Activated CD8-positive, alpha-beta memory T cell treated with anti-CD3 and anti-CD28 coated beads, Interleukin-2, amount 10 ng/mL, durations not matched to agents 7 days and 5 days (primary cell): ENCODE measurements at places on chromosomes 7 and 10. TPM values are rescaled to one million over a fixed set of nuclear protein-coding genes. Genes with fewer than 3 reads are reported as not detected.

- peak overlapping the region; percentile 98 for H3K27ac ChIP-seq
- peaks cover 63% of the 10 kb centered on the region for H3K4me1 ChIP-seq
- H3K36me3 ChIP-seq = peaks cover 48% of the 10 kb centered on the region
- peak overlapping the region; percentile 80 for H3K4me3 ChIP-seq
- no peak for DNase-seq
- no peaks in the 10 kb centered on the region for H3K27me3 ChIP-seq
Observed at GRCh38 chr10:61994405-61995219, 93.1 kb downstream of the ARID5B start.

DNA sequence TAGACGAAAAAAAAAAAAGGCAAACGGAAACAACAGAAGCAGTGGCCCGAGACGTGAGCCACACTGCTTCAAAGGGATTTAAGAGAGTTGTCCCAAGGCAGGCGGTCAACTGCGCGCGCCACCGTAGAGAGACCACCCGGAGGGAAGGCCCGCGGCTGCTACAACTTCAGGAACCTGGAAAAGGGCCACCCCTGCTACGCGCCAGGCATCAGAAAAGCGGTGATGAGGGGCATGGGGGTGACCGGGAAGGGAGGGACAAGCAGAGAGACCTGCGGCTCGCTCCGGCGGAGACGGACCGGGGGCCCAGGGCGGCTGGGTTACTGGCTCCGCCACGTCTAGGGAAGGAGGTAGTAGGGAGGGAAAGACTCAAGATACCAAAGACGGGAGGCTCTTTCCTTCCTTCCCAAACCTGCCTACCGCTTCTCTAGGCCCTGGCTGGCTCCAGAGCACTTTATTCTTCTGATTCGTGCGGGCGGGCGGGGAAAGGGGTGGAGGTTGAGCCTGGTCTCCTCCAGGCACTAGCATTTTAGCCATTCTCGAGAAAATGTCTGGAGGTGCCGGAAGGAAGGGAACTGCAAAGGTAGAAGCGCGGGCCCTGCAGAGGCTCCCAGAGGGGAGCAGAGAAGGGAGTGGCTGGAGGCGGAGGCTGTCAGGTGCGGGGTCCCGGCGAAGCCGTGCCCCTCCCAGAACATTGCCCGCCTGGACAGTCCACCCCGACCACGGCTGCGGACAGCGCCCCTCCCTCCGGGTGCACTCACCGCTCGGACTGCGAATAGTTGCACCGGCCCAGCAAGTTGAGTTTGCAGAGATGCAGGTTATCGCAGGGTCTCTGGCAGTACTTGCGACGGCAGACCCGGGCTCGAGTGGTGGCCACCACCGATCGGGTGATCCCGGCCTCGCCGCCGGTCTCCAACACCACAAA lies 993 bp downstream of the ZC3HAV1 start:
- no peaks in the 10 kb centered on the region for H3K27me3 ChIP-seq
- H3K36me3 ChIP-seq = peaks cover 46% of the 10 kb centered on the region
- peak; percentile 57 for DNase-seq
- H3K4me3 ChIP-seq = peak overlapping the region; percentile 100
- peak overlapping the region; percentile 92 for H3K27ac ChIP-seq
- peaks cover 31% of the 10 kb centered on the region for H3K4me1 ChIP-seq

- DNase-seq = peak; percentile 94
- peak overlapping the region; percentile 90 for H3K27ac ChIP-seq
- peaks cover 39% of the 10 kb centered on the region for H3K27me3 ChIP-seq
- peaks cover 48% of the 10 kb centered on the region for H3K4me1 ChIP-seq
- H3K36me3 ChIP-seq = peaks cover 15% of the 10 kb centered on the region
Observed at GRCh38 chr10:101060951-101061623, 702 bp upstream of the KAZALD1 start.

DNA sequence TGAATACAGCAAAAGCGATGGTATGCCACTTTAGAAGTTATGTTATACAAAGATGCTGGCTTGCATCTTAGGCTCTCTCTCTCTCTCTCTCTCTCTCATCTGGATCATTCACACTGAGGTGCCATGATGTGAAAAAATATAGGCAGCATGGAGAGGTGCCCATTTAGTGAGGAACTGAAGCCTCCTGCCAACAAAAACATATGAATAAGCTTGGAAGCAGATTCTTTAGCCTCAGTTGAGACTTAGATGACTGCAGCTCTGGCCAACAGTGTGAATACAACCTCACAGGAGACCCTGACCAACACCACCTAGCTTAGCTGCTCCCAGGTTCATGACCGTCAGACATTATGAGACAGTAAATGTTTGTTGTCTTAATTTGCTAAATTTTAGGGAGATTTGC lies 560.1 kb upstream of the LRRTM3 start:
- H3K4me3 ChIP-seq = no peak overlapping the region
- no peaks in the 10 kb centered on the region for H3K4me1 ChIP-seq
- H3K27ac ChIP-seq = no peak overlapping the region
- no peak for DNase-seq
- no peaks in the 10 kb centered on the region for H3K36me3 ChIP-seq

Gene GPR26
- total RNA-seq = not detected

DNA sequence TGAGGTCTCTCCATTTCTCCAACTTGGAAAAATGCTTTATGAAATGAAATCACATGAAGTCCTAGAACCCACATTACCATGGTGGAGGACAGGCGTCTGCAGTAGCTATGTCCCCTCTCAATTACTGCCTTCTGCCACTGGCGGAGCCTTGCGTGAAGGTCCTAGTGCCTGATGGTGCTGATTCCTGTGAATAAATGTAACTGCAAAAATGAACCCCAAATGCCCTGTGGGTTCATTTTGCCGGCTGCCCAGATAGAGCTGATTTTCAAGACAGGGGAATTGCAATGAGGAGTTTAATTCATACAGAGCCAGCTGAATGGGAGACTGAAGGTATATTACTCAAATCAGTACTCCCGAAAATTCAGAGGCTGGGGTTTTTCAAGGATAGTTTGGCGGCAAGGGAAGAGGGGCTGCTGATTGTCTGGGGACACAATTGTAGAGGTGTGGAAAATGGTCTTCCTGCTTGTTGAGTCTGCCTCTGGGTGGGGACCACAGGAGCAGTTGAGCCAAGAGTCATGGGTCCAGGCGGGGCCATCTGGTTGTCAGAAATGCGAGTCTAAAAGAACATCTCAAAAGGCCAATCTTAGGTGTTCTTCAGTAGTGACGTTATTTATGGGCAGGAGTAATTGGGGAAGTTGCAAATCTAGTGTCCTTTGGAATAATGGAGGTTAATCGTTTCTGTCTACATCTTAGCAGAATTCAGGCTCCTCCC lies 13.5 kb downstream of the PRF1 start:
- no peaks in the 10 kb centered on the region for H3K36me3 ChIP-seq
- no peak for DNase-seq
- peaks cover 38% of the 10 kb centered on the region for H3K4me1 ChIP-seq
- H3K27ac ChIP-seq = no peak overlapping the region
- no peak overlapping the region for H3K4me3 ChIP-seq
